ENCODE measurements at places on chromosomes 5 and 9.

GRCh38 chr5:123433596-123433995 lies 10.4 kb upstream of the CEP120 start:
- no peak for DNase-seq

GRCh38 chr9:115035841-115036612 lies 81.9 kb downstream of the TNC start:
- DNase-seq, result no peak

GRCh38 chr5:121945261-121945660 lies 16.5 kb upstream of the SRFBP1 start:
- DNase-seq, result no peak

DNA sequence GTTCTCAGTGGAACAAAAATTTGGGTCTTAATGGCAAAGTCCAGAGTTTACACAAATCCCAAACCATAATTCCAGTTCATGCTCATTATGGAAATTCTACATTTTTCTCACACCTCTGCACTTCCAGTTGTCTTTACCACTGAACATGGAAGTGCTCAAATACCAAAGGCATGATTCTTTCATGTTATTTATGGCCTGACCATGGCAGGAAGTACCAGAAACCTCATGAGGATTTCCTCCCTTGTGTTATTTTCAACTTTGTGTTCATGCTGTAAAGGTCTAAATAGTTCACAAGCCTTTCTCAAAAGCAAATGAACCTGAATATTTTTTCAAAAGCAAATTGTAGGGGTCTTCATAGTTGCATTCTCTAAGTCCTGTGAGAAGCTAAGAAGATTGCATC lies 82.0 kb upstream of the ITGA1 start:
- no peak for DNase-seq

GRCh38 chr5:15547261-15547839 lies 47.4 kb downstream of the FBXL7 start:
- no peak for DNase-seq

- DNase-seq, result no peak
Measured at GRCh38 chr9:83972286-83972685, 7.7 kb downstream of the HNRNPK start.

DNA sequence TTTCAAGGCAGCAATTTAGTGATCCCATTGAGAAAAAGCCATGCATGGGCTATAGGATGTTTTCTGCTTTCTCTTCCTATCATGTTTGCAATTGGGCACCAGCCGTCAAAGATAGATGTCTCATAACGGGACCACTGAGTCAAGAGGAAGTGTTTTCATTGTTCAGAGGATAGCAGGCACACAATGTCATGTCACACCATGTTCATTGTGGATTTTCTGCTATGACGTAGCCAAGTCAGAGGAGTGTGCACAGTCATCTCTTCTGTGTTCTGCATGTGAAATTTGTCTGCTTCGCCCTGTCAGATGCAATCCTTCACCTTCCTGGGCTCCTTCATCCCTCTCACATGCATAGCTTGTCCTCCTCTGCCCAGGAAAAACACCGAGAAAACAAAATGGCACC lies 106.0 kb downstream of the CD180 start:
- DNase-seq, result no peak

- DNase-seq, result no peak
Measured at GRCh38 chr9:72013292-72013760, 47.1 kb downstream of the C9orf57 start.

DNA sequence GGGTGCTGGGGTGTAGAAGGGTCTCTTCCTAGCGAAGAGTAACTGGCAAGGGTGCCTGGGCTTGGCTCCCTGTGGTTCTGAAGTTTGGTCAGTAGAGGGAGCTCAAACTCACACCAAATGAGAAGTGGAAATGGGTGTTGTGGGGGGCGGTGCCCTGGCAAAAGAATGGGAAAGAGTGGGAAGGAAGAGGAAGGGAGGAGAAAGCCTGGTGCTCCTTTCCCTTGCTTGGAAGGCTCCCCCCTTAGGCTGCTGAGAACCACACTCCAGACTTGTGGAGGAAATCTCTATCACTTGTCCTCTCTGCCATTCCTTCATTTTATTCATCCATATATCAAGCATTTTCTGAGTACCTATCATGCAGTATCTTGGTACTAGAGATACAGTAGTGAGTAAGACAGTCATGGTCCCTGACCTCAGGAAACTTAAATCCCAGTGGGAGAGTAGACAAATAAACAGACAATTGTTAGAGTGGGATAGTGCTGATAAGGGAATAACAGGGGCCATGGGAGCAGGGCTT lies 13.0 kb downstream of the SLC4A9 start:
- peak; percentile 9 for DNase-seq

GRCh38 chr5:52743012-52743411 lies 44.7 kb upstream of the ITGA1 start:
- DNase-seq, result no peak

DNA sequence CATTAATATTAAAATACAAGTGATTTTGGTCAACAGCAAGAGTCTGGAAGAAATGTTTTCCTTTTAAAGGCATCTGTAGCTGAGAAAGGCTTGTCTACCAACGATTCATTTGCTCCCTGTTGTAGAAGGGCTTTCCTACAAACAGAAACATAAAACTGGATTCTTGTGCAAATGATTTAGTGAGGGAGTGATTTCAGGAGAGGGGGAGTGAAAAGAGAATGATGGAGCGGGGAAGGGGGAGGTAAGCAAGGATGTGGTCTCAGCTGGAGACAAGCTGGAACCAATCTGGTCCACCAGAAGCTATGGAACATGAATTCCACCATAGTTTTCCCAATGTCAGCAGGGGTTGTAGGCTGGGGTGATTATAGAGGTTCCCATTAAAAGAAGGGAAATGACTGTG lies 196.3 kb downstream of the FBXO4 start:
- no peak for DNase-seq

DNA sequence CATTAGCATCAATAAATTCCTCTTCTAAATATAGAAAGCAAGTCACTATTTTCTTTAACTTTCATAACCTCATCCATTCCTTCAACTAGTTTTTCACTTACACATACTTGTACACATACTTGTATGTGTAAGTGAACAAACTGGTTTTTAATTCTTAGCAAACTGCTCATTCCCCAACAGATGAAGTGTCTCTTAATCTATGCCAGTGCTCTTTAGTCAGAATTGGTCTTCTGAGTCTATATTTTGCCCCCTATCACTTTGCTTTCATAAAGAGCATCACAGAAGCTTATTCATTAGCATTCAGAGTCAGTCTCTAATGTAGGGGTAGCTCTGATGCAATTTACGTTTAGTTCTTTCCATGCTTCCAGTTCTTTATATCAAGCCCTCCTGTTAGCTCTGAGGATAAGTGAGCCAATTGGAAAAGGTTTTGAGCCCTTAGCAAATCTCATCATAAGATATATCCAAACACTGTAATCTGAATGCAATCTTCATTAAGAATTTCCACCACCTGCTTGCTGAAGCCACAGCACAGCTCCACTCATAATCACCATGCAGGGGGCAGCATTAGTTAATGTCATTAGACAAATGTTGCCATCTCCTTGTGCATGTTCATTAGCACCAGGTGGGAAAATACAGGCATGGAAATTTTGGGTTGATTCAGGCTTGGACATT lies 178.5 kb upstream of the SLC24A2 start:
- no peak for DNase-seq

DNA sequence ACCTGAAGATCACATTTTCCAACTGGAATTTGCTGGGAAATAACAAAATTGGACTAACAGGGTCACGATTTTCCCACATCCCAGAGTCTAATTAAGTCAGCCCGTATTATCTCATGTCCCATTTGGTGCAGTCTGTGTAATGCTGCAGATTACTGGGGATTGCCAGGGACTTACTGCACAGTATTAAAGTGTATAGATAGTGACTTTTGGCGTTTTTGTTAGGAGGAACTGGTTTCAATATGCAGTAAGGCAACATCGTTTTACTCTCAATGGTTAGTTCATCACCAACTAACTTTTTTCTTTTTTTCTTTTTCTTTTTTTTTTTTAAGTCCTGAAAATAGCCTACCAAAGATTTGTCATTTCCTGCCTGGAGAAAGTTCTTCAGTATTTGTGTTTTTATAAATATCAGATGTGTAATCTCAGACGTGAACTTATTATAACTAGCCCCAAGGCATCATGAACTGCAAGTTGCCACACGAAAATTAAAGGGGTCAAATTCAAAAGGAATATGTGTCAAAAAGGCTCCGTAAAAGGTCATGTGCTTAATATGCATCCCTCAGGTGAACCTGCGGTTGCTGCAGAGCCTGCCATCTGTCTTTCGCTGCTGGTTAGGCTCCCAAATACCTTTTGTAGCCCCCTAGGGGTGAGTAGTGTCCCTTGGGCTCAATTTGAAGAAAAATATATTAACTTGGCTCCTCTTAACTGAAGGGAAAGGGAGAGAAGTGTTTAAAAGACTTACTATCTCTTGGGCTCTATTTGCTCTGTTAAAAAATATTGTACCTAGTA lies 176.7 kb upstream of the ADAMTSL1 start:
- no peak for DNase-seq

GRCh38 chr9:97562542-97562941 lies 61.1 kb downstream of the TMOD1 start:
- DNase-seq, result no peak

DNA sequence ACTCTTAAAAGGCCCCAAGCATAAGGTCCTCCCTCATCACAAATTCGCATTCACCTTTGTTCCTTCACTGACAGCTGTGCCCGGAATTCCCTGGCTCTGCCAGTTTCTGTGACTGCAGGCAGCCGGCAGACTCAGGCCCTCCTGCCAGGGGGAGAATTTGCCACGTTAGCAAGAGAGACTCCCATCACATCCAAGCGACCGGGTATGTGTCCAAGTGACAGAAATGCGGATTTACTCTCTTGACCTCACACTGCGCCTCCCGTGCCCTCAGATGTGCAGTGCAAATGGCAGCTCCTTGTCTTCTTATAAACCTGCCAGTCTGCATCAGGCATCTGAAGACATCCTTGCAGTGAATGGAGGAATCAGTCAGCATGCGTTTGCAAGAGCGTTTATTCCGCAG lies 187.1 kb upstream of the WWC1 start:
- no peak for DNase-seq

DNA sequence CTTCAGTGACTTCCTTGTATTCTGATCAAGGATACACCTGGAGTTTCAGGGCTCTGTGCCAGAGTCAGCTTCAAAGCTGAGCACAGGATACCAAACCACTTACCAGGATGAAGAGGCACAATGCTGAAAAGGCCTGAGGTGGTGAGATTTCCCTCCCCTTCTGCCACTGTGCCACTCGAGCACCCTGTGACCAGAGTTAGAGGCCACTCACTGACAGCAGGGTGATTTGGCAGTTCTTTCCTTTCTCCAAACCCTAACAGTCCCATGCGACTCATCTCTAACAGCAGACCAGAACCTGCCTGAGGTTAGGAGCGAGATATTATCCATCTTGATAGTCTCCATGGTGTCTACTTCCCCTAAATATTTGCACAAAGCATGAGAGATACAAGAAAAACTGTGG lies 1.8 kb downstream of the PLGRKT start:
- DNase-seq, result no peak

GRCh38 chr5:125115195-125115525 lies 368.7 kb upstream of the ZNF608 start:
- no peak for DNase-seq

GRCh38 chr9:73149371-73150067 lies 2.1 kb upstream of the ANXA1 start:
- no peak for DNase-seq

GRCh38 chr5:103290846-103291245 lies 32.3 kb downstream of the MACIR start:
- no peak for DNase-seq

GRCh38 chr5:17785774-17786173 lies 151.5 kb downstream of the TAF11L14 start:
- no peak for DNase-seq

DNA sequence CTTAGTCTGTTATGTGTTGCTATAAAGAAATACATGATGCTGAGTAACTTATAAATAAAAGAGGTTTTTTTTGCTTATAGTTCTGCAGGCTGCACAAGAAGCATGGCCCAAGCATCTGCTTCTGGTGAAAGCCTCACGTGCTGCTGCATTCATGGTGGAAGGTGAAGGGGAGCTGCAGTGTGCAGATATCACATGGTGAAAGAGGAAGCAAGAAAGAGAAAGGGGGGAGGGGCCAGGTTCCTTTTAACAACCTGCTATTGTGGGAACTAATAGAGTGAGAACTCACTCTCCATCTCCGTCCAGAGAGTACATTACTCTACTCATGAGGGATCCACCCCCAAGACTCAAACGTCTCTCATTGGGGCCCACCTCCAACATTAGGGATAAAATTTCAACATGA lies 12.5 kb upstream of the PARP8 start:
- DNase-seq, result no peak

- DNase-seq, result no peak
Measured at GRCh38 chr5:14741131-14741530, 76.6 kb downstream of the OTULIN start.

- DNase-seq, result no peak
Measured at GRCh38 chr5:159975462-159976019, 33.4 kb upstream of the TTC1 start.

DNA sequence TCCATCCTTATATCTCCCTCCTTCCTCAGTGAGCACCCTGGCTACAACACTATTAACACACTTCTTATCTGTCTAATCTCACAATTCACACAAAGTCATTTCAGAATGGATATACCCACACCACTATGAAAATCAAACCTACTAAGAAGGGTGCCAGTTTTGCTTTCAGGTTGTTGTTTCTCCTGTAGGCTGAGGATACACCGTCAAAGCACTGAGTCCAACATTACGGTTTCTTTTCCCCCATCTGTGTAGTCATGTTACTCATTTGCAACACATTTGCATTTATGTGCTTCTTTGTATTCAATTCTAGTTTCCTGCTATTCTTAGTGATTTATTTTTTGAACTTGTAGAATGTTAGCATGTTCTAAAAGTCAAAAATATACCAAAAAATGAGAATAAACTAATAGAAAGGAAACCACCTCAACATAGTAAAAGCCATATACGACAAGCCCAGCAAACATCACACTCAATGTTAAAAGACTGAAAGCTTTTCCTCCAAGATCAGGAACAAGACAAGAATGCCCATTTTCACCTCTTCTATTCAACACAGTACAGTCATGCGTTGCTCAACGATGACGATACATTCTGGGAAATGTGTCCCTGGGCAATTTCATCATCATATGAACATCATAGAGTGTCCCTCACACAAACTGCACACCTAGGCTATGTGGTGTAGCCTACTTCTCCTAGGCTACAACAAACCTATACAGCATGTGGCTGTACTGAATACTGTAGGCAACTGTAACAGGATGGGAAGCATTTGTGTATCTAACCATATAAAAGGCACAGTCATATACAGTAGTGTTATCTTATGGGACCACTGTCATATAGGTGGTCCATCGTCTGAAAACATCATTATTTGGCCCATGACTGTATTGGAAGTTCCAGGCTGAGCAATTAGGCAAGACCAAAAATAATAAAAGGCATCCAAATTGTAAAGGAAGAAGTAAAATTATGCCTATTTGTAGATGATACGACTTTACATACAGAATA lies 6.3 kb downstream of the ROR2 start:
- DNase-seq, result no peak

- no peak for DNase-seq
Measured at GRCh38 chr5:136006164-136006563, 22.6 kb upstream of the TGFBI start.

DNA sequence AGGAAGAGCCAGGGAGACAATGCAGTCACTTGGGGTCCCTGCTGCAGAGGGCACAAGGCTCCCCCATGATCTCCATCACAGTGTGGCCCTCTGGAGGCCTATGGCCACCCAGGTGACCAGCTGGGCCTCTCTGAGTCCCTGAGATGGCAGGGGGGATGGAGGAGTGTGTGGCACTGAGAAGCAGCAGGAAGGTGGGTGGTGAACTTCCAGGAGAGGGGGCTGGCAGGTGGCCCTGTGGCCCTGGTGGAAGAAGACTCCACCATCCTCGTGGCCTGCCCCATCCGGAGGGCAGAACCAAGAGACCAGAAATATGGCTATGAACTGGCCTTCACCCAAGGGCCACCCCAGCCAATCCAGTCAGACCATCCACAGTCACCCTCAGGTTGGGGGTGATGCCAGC lies 31.7 kb upstream of the AFAP1L1 start:
- no peak for DNase-seq

Data from T follicular helper cell (primary cell).